Sciatic nerve (tissue), 2 donors: ENCODE measurements at places on chromosomes 2 and 18.

- DNase-seq: no peak
Measured at GRCh38 chr2:145569108-145569507, 1049.2 kb upstream of the ZEB2 start.

- no peak for DNase-seq
Measured at GRCh38 chr2:205642599-205643356, 39.5 kb upstream of the NRP2 start.

DNA sequence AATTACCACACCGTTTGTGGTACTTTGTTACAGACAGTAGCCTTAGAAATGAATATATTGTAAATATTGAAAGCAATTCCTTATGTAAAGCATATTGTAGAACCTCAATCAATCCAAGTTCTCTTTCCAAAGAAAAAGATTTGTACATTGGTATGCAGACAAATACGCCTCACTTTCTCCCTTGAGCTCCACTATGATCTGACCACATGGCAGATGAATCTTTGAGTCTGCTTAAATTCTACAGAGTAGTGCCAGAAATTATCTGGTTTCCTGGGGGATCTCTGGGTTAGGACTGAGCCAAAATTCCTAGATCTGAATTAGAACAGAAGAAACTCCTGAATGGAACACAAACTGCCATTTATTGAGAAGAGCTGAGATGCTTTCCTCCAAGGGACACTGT is 99.0 kb downstream of the CPO start:
- DNase-seq: no peak

DNA sequence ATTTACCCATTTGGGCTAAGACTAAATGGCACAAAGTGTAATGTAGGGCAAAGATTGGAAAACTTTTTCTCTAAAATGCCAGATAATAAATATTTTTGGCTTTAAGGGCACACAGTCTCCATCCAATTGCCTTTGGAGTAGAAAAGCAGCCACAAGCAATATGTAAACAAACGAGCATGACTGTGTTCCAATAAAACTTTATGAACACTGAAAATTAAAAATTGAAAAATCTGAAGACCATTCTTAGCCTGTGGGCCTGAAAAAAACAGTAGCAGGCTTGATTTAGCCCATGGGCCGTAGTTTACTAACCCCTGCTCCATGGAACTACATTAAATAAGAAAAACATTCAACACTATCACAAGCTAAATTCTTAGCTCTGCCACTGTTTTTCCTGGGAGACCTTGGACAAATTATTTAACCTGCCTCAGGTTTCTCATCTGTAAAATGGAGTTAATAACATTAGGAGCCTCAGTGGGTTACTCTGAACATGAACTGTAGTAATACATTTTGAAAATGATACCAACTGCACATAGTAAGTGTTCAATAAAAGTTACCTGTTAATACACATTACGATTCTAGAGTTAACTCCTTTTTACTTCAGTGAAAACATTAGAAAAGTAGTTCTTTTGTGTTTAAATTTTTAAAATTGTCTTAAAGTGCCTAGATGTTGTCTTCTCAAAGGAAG is 1.3 kb downstream of the IFIH1 start:
- no peak for DNase-seq

DNA sequence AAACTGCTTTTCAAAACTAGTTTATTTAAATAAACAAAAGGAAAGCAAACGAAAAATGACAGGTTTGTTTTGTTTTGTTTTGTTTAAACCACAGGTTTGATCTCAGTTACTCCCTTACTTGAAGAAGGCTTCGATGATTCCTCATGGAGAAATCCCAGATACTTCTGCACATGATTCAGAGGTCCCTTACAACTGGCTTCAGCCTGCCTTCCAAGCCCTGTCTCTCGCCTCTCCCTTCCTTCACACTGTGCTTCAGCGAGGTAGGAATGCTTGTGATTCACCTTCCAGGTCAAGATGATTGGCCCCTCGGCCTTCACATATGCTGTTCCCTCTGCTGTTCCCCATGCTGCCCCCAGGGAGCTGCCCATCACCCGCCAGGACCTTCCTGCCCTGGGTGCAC is 104.1 kb upstream of the ITGA6 start:
- DNase-seq: no peak

DNA sequence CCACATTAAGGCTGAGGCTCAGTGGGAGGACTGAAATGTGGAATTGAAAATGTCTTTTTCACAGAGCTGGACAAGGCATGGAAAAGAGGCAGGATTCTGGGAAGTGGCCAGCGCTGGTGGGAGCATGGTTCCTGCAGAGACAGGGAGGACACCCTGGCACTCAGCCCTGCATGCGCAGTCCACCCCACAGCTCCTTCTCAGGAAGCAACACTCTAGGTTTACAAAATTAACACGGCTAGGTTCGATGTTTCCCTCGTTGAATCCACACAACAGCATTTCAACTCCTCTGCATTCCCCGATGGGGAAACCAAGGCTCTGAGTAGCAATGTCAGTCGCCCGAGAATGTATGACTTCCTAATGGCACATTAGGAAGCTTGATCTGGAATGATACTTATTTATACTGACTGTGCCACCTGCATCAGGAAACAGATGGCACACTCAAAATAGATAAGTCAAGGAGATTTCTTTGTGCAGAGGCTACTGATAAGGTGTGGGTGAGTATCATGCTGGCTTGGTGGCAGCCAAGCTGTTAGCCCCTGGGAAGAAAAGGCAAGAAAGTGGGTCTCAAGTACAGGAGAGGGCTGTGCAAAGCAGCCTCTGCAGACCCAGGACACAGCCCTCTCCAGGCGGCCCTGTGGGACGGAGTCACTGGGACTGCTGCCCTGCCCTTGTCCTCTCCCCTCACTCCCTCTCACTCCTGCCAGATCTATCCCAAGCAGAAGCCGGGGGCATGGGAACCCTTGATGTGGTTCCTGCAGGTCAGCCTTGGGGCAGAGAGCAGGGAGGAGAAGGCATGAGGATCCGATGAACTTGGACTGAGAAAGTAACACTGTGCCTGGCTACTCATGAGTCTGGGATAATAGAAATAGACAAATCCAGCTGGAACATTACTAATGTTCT is 158.4 kb upstream of the FHL2 start:
- no peak for DNase-seq

- no peak for DNase-seq
Measured at GRCh38 chr2:11774600-11774999, 28.2 kb downstream of the LPIN1 start.

DNA sequence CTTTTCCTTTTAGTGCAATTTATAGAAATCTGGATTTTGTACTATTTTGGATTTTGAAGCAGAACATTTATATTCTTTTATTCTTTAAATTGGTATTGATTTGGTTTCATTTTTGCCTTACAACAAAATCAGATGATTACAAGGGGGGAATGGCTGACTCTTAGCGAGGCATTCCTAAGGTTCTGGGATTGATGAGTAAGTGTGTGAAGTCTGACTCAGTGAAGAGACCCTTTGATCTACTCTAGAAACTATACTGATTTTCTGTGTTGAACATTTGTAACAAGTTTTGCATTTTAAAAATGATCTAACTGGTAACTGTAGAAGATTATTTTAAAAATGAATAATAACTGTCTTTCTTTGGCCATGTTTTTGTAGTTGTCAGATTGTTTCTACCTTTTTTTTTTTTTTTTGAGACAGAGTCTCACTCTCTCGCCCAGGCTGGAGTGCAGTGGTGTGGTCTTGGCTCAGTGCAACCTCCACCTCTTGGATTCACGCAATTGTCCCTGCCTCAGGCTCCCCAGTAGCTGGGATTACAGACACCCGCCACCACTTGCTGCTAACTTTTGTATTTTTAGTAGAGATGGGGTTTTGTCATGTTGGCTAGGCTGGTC is 48.7 kb downstream of the TTC39C start:
- DNase-seq: no peak

DNA sequence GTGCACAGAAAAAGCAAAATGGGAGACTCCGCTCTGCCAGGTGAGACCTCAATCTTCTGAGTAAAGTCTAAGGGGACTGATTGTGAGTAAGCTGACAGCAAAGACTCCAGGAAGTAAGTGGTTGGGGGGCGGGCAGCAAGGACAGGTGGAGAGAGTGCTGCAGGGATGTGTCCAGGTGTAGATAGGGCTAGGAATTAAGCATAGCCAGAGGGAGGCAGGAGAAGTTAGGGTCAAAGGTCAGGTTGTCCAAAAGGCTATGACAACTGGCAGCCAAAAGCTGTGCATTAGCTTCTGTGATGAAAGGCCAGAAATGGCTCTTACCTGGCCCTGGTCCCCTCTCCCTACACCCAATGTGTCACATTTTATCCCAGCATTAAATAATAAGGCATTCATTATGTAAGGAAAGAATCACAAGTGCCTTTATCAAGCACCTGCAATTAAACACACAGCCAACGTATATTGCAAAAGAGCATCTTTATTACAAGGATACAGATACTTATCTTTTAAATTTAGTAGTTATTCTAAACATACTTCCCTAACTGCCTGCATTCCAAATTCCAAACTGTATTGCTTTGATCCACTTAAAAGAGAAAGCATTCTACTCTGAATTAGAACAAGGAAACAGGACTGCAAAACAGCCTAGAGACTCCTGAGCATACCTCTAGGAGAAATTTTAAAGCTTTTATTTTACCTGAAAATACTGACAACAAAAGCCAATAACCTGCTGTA is 247.9 kb downstream of the IRS1 start:
- DNase-seq: no peak

DNA sequence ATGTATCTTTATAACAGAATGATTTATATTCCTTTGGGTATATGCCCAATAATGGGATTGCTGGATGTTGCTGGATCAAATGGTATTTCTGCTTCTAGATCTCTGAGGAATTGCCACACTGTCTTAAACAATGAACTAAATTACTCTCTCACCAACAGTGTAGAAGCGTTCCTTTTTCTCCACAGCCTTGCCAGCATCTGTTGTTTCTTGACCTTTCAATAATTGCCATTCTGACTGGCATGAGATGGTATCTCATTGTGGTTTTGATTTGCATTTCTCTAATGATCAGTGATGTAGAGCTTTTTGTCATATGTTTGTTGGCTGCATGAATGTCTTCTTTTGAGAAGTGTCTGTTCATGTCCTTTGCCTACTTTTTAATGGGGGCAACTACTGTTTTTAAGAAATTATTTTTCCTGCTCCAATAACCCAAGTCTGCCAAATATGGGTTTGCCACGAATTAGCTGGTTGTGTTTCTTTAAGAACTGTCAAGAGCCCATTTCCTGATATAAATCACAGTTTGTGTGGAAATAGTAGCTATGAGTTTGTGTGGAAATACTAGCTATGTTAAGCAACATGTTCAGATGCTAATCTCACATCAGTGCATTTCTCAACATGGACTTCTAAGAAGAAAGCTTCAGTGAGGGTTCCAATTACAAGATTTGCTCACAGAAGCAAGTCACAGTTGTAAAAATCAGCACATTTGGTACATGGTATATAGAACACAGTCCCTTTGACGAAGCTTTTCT is 259.4 kb downstream of the ANAPC1 start:
- no peak for DNase-seq

- DNase-seq: no peak
Measured at GRCh38 chr2:46815121-46815802, 100.3 kb downstream of the MCFD2 start.

DNA sequence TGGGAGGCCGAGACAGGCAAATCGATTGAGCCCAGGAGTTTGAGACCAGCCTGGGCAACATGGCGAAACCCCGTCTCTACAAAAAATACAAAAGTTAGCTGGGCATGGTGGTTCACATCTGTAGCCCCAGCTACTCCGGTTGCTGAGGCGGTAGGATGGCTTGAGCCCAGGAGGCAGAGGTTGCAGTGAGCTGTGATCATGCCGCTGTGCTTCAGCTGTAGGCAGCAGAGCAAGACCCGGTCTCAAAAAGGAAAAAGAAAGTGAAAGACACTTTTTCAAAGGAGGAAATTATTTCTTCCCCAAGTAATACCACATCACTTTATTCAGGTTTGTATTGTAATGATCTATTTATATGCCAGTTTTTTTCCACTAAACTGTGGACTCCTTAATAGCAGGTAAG is 35.7 kb upstream of the TAF4B start:
- DNase-seq: no peak

DNA sequence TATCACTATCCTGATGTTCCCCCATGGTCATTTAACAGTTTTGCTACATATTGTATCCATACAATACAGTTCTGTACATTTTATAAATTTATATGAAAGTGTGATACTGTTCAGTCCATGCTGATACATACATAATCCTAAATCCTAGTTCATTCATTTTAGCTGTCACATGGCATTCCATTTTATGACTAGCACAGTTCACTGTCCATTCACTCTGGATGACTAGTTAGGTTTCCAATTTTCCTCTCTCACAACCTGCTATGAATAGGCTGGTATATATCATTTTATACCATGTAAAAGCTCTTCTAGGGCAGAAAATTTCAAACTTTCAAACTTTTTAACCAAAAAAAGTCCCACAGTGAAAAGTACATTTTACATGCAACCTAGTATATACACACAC is 15.2 kb downstream of the SMAD2 start:
- DNase-seq: no peak

GRCh38 chr2:25362049-25362433 is 20.3 kb upstream of the DNMT3A start:
- peak; percentile 96 for DNase-seq

DNA sequence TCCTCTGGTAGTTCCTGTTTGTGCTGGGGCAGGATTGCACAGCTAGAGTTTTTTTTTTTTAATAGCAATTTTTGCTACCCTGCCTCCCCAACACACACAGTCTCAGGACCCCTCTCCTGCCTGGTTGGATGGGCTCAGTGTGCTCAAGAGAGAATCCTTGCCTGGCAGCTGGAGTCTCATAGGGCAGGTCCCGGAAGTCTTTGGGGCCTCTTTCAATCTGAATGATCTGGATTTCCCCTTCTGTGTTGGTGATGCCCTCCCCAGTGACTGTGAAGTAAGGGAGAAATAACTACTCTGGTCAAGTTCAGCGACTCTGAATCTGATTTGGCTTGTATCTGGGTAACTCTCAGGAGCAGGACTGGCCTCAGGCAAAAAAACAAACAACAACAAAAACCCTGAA is 220.6 kb upstream of the LRRTM1 start:
- no peak for DNase-seq

DNA sequence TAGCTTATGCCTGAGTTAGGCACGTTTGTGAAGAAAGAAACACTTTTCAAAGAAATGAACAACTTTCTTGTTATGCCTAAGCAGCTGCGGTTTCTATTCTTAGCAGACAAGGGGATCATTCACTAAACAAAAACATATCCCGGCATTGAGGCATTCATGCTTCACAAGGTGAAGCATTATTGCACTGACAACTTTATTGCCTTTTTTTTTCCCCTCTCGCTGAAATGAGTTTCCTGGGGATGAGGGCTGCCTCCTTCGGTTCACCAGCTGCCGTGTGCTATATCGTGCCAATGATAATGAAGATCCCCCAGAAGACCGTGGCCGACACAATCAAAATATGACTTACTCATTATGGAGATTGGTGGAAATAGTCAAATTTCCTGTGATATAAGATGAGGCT is 288.2 kb upstream of the ST6GAL2 start:
- DNase-seq: no peak
